OCI-M1 (cell line): ENCODE measurements at places on chromosomes 13 and 19.

DNA sequence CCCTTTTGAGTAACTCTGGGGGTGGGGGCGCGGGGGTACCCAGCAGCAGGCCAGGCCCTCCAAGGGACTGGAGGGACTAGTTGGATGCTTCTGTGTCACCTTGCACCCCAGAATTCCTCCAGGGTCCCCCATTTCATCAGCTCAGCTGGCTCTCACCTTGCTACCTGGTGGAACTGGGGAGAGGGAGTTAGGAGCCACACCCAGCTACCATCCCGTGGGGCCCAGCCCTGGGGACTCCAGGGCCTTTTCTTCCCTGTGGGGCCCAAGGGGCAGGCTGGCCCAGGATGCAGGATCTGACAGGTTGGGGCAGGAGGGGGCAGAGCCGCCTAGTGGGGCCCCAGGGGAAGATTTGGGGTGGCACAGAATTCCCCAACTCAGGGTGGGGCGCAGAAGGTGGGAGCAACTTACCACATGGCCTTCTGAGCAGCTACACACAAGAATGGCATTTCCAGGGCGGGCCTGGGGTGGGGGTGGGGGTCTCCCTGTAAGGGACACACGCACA lies 32.8 kb upstream of the NANOS3 start:
- DNase-seq = no peak

DNA sequence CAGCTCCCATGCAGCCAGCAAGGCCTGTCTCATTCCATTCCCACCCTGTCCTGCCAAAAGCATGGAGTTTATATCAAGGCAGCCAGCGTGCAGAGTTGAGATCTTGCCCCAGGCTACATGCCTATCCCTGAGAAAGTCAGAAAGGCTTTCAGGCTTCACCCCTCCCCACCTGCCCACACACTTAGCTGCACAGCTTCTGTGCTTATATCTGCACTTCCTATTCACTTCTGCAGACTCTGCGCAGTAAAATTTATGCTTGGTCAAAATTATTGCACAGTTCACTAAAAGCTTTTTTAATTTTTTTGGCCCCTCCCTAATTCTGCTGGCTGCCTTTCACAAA lies 12.5 kb upstream of the ZNF675 start:
- no peak for DNase-seq

DNA sequence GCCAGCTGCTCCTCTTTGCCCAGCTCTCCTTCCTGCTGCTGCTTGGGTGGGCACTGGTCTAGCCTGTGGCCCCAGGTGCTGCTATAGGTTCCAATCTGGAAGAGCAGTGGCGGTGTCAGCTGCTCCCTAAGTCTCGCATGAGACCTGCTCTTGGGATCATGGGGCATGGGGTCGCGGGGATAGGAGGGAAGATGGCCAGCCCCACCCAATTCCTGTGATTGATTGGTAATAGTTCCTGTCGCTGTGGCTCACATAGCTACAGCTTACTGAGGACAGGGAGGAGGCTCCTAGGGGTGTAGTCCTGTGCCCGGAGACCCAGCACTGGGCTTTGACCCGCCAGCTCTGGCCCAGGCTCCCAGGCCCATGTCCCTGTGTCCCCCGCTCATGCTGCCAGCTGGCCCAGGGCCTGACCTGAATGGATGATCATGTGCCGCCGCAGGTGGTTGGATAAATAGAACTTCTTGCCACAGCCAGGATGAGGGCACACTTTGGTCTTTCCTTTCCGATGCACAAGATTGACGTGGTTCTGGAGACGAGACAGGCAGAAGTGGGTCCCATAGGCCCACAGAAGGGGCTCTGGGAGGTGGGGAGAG lies 4.5 kb upstream of the ELAVL3 start:
- no peak for DNase-seq

DNA sequence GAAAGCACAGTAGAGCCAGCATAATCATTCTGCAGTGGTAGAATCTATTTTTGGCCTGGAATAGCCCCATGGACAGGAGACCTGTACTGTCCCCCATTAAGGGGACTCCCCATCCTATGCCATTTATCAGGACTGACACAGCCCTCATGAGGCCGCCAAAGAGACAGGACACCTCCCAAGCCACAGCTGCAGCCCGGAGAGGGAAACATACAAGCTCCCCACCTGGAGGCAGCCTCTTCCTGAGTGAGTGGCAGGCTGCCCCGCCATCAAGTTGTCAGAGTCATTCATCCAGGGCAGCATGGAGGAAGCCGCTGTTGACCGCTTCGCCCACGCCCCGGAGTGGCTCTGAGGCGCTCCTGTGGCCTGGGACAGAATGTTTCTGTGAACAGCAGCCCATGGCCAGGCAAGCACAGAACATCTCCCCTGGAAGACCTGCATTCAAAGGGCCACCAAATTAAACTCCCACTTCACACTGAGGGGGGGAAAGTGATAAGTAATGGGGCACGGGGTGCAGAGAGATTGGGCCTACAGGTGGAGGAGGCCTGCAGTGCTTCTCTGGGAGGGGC lies 111.3 kb downstream of the ZDHHC20 start:
- no peak for DNase-seq

DNA sequence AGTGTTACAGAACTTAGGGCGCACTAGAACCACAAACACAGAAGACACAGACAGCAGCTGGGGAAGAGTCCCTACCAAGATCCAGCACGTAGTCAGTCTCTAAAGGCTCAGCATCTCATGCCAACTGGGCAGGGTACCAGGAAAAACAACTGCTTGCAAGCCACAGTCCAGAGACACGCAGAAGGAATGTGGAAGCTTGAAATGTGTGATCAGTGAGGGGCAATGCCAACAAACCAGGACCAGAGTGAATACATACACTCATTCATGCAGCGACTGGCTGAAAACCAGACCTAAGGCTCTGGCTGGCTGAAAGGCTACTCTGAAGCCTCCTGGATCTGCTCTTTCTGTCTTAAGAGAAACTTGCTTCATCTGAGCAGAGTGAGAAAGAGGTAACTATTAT lies 1484.8 kb downstream of the EFNB2 start:
- DNase-seq = no peak

- DNase-seq = no peak
Measured at GRCh38 chr13:76790526-76790925, 95.7 kb downstream of the KCTD12 start.

GRCh38 chr19:57934820-57935665 lies at the start of gene ZNF418:
Gene ZNF418, minus strand, starts transcription at chr19:57935402. Its CDS starts 1,580 bp downstream, at chr19:57933822.
- peak; percentile 95 for DNase-seq

- DNase-seq = no peak
Measured at GRCh38 chr13:77184455-77184854, 142.4 kb downstream of the MYCBP2 start.

DNA sequence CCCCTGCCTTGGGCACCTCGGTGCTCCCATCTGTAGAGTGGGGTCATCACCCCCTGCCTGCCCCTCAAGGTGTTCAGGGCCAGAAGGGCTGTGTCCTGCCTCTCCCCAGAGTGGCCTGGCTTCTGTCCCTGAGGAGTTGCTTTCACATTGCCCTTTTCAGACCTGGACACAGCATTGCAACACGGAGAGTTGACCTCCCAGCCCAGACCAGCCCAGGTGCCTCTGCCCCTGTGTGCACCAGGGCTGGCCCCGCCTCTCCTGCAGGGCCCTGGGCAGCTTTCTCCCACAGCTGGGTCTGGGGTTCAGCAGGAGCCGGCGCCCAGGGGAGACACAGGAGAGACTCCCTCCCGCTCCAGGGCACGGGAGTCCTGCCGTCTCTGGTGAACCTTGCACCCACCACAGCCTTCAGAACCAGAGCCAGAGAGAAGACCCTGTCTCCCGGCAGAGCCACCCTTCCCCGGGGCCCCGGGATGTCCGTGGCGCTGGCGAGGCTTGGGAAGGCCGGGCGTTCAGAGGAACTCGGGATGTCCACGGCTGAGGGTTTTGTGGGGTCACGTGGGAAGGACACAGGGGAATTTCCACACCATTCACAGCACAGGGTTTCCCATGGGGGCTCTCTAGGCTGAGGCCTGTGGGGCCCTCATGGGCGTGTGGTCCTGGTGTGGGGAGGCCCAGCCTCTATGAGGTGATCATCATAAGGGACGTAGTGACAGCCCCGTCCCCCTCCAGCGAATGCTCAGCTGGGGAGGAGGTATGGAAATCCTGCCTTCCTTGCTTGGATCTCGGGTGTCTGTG lies 23.2 kb downstream of the C13orf46 start:
- DNase-seq = no peak

- DNase-seq = peak; percentile 93
Measured at GRCh38 chr19:14114854-14115253, 2.7 kb downstream of the PRKACA start.

- DNase-seq = no peak
Measured at GRCh38 chr19:6616011-6616410, 25.1 kb upstream of the CD70 start.

DNA sequence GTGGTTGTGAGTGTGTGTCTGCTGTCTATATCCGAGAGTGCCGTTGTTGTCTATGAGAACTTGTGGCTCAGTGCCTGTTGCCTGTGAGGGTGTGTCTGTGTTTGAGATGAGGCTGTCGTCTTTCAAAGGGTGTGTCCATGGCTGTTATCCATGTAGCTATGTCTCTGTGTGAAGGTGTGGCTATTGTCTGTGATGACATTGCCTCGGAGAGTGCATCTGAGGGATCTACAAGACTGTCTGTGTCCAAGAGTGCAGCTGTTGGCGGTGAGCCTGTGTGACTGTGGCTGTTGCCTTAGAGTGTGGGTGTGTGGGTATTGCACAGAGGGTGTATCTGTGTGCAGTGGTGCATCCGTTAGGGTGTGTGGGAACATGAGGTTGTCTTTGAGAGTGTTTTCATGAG lies 4.9 kb downstream of the NUMBL start:
- DNase-seq = no peak

DNA sequence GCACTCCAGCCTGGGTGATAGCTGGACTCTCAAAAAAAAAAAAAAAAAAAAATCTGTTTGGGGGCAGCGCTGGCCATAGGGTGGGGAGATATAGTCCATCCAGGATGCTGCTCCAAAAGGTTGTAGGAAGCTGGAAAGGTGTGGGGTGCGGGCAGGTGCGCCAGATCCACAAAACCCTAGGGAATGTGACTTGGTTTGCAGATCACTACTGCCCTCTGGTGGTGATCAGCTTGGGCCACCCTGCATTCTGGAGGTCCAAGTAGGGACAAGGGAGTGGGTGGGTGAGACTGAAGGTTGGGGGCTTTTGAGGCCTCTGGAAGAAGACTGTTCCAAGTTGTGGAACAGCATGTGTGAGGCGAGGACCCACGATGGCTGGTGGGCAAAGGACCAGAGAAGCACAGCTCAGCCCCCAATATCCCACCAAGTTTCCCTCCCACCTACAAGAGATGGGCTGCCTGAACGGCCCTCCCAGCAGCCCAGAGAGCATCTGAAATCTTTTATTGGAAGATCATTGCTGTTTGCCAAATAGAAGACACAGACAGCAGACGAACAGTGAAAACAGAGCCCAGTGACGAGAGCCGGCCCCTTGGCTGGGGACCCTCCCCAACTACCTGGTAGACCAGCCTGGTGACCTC lies 10.4 kb upstream of the TYK2 start:
- peak; percentile 93 for DNase-seq

GRCh38 chr19:44657211-44657921 lies 13.7 kb downstream of the PVR start:
- DNase-seq = peak; percentile 90

- DNase-seq = no peak
Measured at GRCh38 chr19:16741084-16741483, 21.4 kb downstream of the NWD1 start.

- no peak for DNase-seq
Measured at GRCh38 chr13:39297664-39298171, 259.5 kb downstream of the NHLRC3 start.

- DNase-seq = no peak
Measured at GRCh38 chr13:52767949-52768516, 28.4 kb upstream of the CNMD start.

- DNase-seq = peak; percentile 69
Measured at GRCh38 chr19:17555929-17556813, 722 bp downstream of the COLGALT1 start.
